NCI-H1092 (cell line): ENCODE measurements at places on chromosomes 7 and 10.

- DNase-seq: no peak
Measured at GRCh38 chr7:37201876-37202198, 246.8 kb downstream of the ELMO1 start.

- DNase-seq: no peak
Measured at GRCh38 chr10:3411044-3411443, 238.5 kb upstream of the PITRM1 start.

GRCh38 chr7:132118641-132119040, 457.6 kb downstream of the PLXNA4 start:
- DNase-seq: no peak

GRCh38 chr10:128438417-128439063, 312.3 kb upstream of the MKI67 start:
- DNase-seq: no peak

- DNase-seq: no peak
Measured at GRCh38 chr7:118745927-118746326, 521.4 kb downstream of the ANKRD7 start.

DNA sequence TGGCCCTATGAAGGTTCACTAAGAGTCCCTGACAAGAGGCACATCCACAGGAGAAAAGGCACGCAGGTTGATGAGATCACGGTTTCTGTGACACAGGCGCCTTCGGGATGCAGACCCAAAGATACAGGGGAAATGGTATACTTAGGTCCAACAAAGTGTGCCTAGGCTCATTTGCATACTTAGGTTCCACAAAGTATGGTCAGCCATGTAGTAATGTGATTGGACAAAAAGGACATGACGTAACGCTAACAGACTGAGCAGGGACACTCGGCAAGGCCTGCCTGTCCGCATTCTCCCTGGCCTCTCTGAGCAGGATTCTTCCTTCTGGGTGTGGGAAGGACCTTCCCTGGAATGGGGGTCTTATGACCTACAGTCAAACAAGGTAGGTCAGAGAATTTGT, 190.6 kb downstream of the CELF2 start:
- DNase-seq: no peak

GRCh38 chr7:112501801-112502503, 21.2 kb downstream of the LSMEM1 start:
- DNase-seq: no peak

GRCh38 chr7:105816266-105816843, 60.0 kb downstream of the ATXN7L1 start:
- DNase-seq: no peak

- DNase-seq: no peak
Measured at GRCh38 chr7:94643771-94644545, 12.0 kb downstream of the SGCE start.

DNA sequence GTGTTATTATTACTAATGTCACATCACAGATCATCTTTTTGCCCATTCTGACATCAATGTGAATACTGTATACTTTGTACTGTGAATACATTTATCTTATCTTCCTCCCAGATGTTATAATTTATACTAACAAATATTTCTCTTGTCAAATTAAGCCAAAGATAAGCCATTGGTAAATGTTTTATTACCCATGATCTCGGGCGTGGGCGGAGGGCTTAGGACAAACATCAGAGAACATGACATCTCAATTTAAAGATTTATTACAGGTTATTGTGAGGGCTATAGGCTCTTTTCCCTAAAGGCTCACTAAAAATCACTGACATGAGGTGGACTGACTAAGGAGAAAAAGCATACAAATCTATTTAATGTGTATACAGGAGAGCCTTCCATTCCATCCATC, 58.2 kb upstream of the DGKB start:
- DNase-seq: no peak

DNA sequence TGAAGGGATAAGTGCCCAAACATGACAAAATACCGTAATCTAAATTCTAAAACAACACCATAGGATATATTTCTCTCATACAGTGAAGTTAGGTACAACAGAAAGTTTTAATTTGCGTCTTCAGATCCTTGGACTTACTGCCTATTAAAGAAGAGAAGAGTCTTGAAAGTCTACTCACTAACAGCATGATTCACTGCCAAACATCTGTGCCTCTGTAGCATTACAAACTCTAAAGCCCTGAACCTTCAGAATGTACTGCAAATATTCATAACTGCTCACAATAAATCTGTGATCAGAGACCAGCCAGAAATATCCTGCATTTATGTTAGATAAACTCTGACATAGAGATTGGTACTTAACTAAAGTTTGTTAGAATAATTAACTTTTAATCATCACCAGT, 365.3 kb downstream of the PARD3 start:
- no peak for DNase-seq

DNA sequence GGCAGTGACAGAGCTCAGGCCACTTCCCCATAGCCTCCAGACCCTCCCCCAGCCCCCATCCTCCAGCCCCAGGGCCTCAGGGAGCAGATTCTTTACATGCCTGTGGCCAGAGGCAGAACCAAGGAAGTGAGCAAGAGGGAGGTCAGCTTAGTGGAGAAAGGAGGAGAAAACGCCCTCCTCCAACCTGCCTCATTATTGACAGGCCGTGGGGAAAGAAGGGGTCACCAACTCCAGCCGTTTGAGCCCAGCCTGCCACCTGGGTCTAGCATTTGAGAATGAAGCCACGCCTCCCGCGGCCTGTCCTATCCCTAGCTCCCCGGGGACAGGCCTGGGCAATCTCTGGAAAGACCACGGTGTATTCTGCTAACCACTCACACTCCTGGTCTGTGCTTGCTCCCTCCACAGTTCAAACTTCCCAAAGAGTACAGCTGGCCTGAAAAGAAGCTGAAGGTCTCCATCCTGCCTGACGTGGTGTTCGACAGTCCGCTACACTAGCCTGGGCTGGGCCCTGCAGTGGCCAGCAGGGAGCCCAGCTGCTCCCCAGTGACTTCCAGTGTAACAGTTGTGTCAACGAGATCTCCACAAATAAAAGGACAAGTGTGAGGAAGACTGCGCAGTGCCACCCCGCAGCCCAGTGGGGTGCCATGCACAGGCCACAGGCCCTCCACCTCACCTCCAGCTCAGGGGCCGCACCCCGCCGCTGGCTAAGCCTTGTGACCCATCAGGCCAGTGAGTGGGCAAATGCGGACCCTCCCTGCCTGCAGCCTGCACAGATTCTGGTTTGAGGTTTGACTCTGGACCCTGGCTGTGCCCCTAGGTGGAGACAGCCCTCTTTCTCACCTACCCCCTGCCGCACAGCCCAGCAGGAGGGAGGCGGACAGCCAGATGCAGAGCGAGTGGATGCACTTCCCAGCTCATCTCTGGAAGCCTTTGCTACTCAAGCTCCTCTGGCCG, 14.3 kb upstream of the TRIM8 start:
- DNase-seq: no peak

- no peak for DNase-seq
Measured at GRCh38 chr10:35916791-35917190, 274.7 kb upstream of the FZD8 start.

DNA sequence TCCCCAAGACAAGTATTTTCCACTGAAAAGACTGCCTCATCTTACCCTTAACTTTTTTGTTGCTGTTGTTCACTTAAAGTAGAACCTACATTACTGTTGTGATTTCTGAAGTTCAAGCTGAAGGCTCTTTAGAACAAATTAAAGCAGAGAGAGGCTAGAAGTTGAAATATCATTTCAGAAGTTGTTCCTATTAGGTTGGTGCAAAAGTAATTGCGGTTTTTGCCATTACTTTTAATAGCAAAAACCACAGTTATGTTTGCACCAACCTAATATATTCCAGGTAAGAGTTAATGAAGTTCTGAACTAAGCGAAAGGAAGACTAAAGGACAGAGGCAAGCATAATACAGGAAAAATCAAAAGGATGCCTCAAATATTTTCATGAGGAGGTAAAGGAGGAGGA, 153.7 kb downstream of the CACNA2D1 start:
- DNase-seq: no peak

GRCh38 chr10:119447823-119448546, 94.5 kb downstream of the RGS10 start:
- DNase-seq: no peak

GRCh38 chr10:19531324-19531723, 284.9 kb upstream of the PLXDC2 start:
- DNase-seq: no peak

DNA sequence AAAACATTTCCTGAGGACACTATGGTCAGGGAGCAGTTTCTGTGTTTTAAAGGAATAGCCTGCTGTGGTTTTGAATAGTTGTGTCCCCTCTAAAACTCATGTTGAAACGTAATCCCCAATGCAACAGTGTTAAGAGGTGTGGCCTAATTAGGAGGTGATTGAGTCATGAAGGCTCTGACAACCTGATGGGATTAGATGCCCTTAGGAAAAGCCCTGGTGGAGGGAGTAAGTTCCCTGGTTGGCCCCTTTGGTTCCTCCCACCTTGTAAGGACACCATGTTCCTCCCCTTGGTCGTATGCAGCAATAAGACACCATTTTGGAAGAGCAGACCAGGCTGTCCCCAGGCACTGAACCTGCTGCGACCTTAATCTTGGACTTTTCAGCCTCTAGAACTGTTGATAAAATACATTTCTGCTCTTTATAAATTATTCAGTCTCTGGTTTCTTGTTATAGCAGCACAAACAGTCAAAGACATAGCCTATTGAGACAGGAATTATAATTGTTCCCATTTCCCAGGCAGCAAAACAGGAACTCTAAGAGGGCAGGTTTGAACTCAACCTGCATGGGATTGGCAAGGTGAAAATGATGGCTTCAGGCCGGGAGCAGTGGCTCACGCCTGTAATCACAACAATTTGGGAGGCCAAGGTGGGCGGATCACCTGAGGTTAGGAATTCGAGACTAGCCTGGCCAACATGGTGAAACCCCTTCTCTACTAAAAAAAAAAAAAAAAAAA, 20.5 kb upstream of the TNS3 start:
- DNase-seq: no peak

- peak; percentile 43 for DNase-seq
Measured at GRCh38 chr7:14691597-14692203, 210.9 kb downstream of the DGKB start.

- DNase-seq: no peak
Measured at GRCh38 chr7:110929480-110930249, 161.3 kb upstream of the LRRN3 start.

GRCh38 chr7:20329389-20330238, 1.1 kb upstream of the ITGB8 start:
- peak; percentile 58 for DNase-seq

- peak; percentile 47 for DNase-seq
Measured at GRCh38 chr7:82594665-82595064, 151.1 kb upstream of the CACNA2D1 start.

- no peak for DNase-seq
Measured at GRCh38 chr10:43230909-43231522, 35.8 kb downstream of the RASGEF1A start.

- no peak for DNase-seq
Measured at GRCh38 chr7:45394117-45394708, 180.0 kb upstream of the ADCY1 start.

- DNase-seq: no peak
Measured at GRCh38 chr7:66961096-66961495, 34.3 kb downstream of the SBDS start.

DNA sequence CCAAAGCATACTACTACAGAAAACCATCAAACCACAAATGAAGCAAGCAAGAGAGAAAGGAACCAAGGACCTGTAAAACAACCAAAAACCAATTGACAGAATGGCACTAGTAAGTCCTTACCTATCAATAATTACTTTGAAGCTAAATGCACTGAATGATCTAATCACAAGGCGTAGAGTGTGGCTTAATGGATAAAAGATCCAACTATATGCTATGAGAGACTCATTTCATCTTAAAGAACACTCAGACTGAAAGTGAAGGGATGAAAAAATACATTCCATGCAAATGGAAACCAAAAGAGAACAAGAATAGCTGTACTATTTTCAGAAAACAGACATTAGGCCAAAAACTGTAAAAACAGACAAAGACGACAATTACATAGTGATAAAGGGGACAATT, 70.7 kb downstream of the CRPPA start:
- no peak for DNase-seq

DNA sequence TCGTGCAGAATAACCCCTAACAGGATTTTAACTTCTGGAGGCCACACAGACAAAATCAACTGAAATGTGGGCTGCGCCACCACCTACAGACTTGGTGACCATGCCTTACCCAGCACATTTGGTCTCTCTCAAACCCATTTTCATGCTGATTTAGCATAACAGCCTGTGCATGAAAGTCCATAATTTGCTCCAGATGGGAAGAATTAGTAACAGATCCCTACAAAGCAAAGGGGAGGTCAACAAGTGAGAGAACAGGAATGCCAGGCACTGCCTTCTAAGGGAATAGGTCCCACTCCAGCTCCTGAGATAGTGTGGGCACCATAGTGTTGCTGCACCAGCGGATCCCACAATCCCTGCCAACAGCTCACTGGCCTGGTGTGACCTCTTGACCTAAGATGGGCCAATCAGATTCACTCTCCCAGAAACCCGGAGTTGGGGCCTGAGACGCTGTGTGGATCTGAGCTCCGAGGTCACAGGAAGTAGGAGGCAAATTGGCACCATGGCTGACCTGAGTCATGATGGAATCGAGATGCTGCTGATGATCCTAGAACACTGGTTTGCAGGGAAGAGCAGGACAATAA, 32.4 kb downstream of the SLIT1 start:
- DNase-seq: no peak

DNA sequence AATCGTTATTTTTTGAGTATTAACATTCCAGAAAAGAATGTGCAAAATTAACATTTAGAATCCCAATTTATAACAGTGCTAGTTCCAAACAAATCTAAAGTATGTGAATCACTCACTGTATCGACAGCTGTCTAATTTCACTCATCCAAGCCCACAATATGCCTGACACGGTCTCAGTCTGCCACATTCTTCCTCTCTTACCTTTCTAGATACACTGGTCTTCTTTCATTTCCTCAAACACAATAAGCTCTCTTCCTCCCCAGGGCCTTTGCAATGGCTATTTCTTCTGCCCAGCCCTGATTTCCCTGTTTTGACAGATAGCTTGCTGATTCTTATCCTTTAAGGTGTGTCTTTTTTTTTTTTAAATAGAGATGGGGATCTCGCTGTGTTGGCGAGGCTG, 48.8 kb downstream of the UBE2H start:
- DNase-seq: no peak

DNA sequence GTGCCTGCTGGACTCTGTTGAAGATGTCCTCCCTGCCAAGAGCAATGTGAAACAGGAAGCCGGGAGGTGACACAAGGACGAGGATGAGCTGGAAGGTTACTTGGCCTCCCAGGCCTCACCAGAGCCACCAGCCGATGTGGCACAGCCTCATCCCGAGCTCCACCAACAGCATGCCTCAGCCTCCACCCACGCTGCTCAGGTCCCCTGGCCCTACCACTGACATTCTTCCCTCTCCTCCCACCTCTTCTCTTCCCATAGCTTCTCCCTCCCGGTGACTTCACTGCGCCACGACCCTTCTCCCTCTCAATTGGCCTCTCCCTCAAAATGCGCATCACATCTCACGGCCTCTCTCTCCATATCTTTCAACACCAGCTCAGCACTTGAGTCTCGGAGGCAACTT, 249.9 kb downstream of the SKAP2 start:
- no peak for DNase-seq
